Stimulated activated CD8-positive, alpha-beta memory T cell treated with anti-CD3 and anti-CD28 coated beads, Interleukin-7, amount 100 ng/mL, for 24 hours (primary cell): ENCODE measurements at places on chromosomes 7 and 10.

- no peak for DNase-seq
Observed at GRCh38 chr7:145909991-145910513, 206.5 kb upstream of the CNTNAP2 start.

DNA sequence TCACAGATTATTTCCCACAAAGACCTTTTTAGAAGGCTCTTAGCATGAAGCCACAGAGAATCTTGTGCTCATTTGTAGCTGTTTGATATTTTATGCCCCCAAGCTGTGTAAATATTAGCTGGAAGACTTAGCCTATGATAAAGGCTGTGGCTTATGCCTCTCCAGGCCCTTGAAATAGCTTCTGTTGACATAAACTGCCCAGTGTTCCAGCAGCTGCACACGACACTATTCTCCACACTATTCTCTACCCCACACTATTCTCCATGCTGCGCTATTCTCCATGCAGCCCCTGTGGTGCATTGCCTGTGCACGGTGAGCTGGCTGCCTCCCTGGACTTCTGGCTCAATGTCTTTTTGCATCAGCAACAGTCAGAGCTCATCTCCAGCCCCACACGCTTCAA lies 13.1 kb downstream of the DDC start:
- DNase-seq: no peak

GRCh38 chr7:91518058-91518457 lies 253.8 kb downstream of the FZD1 start:
- DNase-seq: no peak

DNA sequence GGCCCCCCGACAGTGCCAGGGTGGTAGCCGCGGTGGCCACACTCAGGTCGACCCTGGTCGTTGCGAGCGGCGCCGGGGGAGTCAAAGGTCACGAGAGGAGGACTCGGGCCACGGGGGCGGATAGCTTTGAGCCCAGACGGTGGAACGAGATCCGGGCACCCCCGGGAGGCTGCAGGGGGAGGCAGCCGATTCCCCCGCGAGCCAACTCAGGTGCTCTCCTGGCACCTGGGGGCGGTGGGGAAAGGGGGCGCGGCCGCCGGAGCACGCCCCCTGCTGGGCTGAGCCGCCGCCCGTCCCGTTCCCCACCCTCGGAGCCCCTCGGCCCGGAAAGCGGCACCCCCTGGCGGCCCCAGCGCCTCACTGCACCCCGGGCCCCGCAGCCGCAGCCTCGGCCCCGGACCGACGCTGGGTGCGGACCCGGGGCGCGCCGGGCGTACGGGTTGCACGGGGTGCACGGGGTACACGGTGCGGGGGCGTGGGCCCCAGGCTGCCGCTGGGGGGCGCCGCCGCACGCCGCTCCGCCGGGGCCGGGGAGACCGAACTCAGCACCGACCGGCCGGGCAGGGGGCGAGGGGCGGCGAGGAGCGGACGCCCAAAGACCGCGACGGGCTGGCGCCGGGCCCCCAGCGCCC lies 521 bp upstream of the NYAP1 start:
- DNase-seq: peak; percentile 66

- no peak for DNase-seq
Observed at GRCh38 chr10:10869592-10869991, 148.1 kb upstream of the CELF2 start.

GRCh38 chr10:104059364-104059763 lies 26.3 kb downstream of the COL17A1 start:
- DNase-seq: no peak

DNA sequence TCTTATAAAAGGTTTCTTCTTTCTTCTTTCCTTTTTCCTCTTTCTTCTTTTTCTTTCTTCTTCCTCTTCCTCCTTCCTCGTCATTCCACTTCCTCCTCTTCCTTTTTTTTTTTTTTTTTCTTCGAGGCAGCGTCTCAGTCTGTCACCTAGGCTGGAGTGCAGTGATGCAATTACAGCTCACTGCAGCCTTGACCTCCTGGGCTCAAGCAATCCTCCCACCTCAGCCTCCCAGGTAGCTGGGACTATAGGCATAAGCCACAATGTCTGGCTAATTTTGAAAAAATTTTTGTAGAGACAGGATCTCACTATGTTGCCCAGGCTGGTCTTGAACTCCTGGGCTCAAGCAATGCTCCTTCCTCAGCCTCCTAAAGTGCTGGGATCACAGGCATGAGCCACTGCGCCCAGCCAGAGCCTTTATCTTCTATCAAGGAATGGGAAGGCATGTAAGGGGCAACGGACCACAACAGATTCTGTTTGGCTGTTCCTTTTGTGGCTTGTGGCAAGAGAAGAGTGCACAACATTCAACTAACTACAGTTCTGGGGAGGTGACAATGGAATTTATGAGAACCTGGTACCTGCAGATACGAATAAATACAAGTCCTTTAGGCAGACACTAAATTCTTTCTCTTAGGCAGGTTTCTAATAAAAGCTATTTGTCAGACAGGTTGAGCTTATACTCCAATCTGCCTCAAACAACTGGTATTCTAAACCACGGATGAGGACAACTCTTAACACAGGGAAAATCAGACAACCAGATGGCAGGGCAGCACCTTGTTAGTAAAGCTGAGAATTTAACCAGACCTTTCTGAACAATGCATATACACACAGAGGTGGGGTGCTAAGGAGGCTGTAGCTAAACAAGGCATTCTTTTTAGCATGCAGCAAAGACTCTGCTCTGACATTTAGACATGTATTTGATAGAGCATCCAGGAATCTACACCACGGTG lies 100.3 kb downstream of the DOCK4 start:
- DNase-seq: no peak

DNA sequence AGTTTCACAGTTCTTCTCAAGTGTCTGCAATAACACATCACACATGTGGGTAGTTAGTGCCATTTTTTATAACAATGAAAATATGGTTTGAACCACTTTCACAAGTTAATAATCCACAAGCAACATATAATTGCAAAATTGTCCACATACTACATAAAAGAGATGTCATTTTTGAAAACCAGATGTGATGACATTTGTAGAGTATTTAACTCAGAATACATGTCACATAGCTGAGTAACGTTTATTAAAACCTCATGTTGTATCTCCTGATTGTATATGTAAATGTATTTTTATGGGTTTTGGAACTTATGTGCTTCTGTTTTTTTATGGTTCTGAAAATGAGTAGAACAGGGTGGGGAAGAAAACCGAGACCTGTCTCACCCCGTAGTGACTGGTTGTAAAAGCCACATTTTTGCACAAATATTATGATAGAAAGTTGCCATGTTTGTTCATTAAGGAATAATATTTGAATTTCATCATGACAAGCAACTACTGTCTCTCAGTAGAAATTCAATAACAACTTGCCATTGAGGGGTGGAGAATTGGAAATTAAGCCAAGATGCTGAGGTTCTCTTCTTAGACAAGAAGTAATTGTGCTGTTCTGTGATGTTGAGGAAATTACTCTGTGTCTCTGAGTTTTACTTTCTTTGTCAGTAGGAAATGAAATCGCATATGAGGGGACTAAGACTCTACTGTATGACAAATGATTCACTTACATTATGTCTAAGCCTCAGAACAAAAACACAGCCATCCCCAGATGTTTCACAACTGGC lies 29.2 kb upstream of the EGFR start:
- no peak for DNase-seq

DNA sequence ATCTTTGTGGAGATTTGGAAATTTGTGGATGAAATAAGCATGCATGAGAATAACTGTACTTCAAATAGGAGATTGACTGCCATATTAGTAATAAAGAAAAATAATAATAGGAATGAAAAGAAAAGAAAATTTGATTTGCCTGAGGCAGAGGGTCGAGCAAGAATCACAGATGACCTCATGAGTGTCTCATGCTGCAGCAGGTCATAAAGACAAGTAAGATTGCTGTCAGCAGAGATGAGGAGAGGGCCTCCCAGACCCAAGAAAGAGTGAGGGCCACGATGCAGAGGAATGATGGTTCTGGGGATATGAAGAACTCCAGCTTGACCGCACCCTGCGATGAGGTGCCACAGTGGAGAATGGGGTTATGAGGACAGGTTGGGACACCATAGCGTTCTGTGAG lies 39.2 kb downstream of the TOMM7 start:
- DNase-seq: no peak

GRCh38 chr10:111018021-111018420 lies 58.8 kb upstream of the ADRA2A start:
- DNase-seq: no peak

DNA sequence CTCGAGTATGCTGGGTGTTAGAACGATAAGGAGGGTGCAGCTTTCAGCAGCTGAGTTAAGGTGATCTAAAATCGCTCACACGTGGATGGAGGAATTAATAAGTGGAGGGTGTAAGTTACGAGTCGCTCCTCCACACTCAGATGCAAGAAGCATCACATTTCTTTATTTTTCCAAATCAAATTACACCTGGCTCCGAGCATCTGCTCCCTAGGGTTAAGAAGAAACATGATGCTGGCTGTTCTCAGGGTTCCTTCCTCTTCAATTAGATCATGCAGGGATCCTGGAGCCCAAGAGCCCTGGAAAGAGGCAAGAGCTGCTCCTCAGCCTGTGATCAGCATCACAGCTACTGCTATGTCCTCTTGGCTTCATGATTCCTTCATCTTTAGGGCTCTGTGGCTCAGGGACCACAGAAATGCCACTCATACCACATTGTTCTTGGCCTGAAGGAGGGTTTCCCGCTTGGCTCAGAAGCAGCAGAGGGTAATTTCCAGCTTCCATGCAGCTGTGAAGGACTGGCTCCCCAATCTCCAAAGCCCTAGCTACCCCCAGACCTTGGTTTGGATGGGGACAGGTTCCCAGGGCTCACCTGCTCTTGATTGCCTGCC lies 235.9 kb upstream of the ZNF32 start:
- no peak for DNase-seq

- DNase-seq: no peak
Observed at GRCh38 chr10:114412907-114413797, 8.8 kb upstream of the AFAP1L2 start.

- DNase-seq: no peak
Observed at GRCh38 chr7:7479275-7479805, 56.3 kb downstream of the COL28A1 start.

GRCh38 chr7:36597090-36597773 lies 127.1 kb downstream of the AOAH start:
- DNase-seq: no peak

- no peak for DNase-seq
Observed at GRCh38 chr7:129499999-129500398, 2.3 kb upstream of the SMKR1 start.

- DNase-seq: no peak
Observed at GRCh38 chr7:35777121-35777520, 23.7 kb upstream of the SEPTIN7 start.

- no peak for DNase-seq
Observed at GRCh38 chr7:44621034-44621749, 14.8 kb downstream of the OGDH start.

GRCh38 chr10:108791030-108791429 lies 1132.3 kb downstream of the XPNPEP1 start:
- no peak for DNase-seq

- no peak for DNase-seq
Observed at GRCh38 chr7:122682815-122683550, 15.9 kb downstream of the RNF133 start.
